ENCODE measurements at places on chromosomes 2 and 18. TPM values are rescaled to one million over a fixed set of nuclear protein-coding genes. Genes with fewer than 3 reads are reported as not detected.

The LCT gene
- total RNA-seq, result not detected

The GLB1L gene
- 4.9 TPM for total RNA-seq

- DNase-seq, result no peak
Observed at GRCh38 chr18:11794195-11794594, 57.0 kb upstream of the CHMP1B start.

DNA sequence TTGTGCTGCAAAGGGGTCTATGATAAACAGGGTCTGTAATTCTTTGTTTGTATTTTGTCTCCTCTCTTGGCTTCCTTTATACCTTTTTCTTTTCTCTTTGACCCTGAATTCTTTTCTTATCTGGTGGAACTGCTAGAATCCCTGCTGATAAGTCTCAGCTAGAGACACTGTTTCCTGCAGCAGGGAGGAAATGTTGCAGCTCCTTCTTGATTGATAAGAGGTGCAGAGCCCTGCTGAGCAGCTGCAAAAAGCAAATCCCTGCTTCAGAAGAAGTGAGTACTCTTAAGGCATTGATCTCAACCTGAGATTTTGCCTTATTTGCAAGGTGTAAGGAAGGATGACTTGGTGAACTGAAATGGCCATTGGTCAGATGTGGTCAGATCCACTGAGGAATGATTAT is 167.8 kb downstream of the NUP35 start:
- DNase-seq, result no peak

All from MCF 10A (cell line).